ENCODE measurements at places on chromosomes 16 and 17.

- DNase-seq, result no peak
Measured at GRCh38 chr17:45427181-45427835, 5.4 kb downstream of the ARHGAP27 start.

- DNase-seq, result no peak
Measured at GRCh38 chr17:673200-673681, 41.4 kb downstream of the VPS53 start.

DNA sequence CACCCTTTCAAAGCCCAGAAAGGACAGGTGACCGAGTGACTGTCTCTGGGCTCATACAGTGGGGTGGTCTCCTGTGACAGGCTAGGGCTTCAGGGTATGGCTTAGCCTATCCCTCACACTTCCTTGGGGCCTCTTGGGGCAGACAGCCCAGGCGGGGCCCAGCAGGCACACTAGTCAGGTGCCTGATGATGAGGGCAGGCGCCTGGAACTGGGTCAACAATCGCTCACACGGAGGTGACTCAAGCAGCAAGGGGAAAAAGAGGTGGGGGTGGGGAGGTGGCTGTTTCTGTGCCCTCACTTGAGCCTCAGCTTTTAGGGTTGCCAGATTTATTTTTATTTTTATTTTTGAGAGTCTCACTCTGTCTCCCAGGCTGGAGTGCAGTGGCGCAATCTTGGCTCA lies 6.4 kb upstream of the GRN start:
- peak; percentile 54 for DNase-seq

DNA sequence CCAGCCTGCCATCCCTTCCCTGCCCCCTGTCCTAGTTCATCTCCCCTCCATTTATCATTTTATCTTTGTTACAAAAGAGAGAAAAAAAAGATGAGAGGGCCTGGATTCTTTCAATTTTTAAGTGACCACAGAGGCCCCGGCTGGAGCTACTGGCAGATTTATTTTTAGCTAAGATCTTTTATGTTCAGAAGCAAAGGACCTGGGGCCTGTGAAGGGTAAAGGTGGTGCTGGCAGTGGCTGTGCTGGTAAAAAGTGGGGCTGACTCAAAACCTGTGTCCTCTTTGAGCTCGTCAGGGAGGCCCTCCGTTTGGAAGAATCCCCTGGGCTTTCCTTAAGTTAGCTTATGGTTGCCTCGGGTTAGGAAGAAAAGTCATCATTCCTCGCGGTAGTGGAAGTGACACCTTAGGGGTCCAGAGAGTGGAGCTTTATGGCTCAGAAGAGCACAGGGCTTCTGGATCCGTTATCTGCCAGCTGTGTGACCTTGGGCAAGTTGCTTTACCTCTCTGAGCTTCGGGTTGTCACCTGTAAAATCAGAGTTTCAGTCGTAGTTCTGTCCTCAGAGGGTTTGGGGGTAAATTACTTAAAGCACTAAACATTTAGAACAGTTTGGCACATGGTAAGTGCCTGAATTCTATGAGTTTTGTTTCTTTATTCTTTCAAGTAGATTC lies 923.8 kb upstream of the EEF2KMT start:
- no peak for DNase-seq

DNA sequence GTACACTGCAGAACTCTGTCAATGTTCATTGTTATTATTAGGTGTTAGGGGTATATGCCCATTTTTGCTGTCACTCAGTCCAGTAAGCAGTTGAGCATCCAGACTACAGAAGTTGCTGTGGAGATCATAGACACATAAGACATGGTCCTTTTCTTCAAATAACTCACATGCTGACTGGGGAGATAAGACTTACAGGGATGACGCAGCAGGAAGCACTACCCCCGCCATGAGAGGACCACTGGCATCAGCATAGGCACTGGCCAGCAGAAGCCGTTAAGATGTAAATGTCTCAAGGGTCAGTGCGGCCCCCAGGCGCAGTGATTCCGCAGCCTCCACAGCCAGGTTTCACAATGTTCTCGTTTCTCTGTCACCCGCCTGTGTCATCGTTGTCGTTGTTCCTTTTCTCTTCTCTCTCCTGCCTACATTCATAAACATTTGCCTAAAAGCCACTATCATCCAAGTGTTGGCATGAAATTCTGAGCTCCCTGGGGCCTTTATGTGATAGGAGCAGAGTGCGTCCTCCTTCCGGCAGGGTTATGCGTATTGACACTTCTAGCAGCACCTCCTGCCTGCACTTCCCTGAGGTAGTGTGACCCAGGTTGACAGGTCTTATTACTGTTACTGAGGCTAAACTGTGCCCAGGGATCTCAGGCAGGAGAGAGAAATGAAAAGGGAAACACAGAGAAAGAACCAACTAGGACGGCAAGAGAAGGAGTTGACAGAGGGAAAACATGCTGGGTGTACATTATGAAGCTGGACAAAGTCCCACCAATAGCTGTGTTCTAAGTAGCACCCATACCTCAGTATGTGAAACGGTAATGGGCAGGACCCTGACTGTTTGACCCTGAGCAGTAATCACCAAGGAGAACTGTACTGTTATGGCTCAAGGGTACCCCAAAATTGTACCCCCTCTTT lies 17.9 kb downstream of the TANGO6 start:
- DNase-seq, result no peak

GRCh38 chr16:69157196-69157595 lies 24.7 kb downstream of the UTP4 start:
- no peak for DNase-seq

- DNase-seq, result no peak
Measured at GRCh38 chr17:59381716-59382570, 50.5 kb downstream of the YPEL2 start.

DNA sequence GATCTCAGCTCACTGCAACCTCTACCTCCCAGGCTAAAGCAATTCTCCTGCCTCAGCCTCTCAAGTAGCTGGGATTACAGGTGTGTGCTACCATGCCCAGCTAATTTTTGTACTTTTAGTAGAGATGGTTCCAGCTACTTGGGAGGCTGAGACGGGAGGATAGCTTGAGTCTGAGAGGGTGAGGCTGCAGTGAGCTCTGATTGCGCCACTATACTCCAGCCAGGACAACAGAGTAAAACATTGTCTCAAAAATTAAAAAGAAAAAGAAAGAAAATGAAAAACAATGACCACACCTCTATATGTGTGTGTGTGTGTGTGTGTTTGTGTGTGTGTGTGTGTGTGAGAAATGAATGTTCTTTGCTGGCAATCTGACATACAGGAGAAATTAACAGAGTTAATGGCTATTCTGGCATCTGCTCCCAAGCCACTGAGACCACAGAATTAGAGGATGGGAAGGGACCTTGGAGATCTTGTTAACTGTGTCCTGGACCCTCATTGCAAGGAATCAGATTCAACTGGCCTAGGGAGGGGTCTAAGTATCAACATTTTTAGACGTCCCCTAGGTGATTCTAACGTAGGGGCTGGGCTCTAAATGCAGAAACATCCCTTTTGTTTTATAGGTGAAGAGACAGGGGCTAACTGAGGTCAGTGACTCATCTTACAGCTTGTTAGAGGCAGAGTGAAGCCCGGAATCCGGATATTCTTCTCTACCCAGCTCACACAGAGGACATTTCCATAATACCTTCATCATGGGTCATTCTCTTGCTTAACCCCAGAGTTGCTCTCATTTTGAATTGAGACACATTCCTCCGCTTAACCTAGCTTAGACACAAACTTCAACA lies 16.4 kb upstream of the MARCHF10 start:
- no peak for DNase-seq

- DNase-seq, result no peak
Measured at GRCh38 chr17:78368854-78369495, 9.1 kb upstream of the SOCS3 start.

GRCh38 chr17:38897176-38897575 lies 27.3 kb downstream of the LASP1 start:
- no peak for DNase-seq

- no peak for DNase-seq
Measured at GRCh38 chr17:51147650-51148049, 5.7 kb upstream of the NME1 start.

DNA sequence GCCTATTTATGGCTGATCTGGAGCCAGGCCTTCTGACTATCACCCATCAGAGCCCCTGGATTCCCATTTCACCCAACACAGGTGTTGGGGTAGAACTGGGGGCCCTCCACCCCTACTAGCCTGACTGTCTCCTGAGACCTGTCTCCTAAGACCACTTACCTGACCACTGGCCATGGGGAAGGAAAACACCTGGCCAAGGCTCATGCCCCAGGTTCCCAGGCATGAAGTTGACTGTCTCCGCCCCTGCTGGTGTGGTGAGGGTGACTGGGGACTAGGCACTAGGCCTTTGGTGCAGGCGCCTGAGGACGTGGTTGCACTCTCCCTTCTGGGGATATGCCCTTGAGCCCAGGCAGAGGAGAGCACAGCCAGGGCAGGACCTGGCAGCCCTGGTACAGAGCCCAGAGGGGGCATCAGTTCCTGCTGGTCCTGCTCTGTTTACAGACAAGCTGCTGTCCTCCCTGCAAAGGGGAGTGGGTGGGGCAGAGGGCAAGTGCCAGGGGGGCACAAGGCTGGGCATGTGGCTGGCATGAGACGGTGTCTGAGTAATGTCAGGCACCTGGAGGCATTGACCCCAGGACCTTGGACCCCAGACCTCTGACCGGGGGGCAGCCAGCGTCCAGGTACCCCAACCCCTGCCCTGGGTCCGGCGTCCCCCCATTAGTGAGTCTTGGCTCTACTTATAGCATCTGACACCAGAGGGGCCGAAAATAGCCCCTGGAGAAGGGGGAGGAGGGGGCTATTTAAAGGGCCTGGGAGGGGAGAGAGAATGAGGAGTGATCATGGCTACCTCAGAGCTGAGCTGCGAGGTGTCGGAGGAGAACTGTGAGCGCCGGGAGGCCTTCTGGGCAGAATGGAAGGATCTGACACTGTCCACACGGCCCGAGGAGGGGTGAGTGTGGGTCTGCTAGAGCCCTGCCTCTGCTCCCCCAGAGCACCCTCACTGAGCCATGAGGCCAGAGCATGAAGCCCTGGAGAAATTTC lies at the start of gene TCAP:
Gene TCAP (plus strand): TSS at position 769 of the 981 bp plus-strand sequence. CDS start 11 bp downstream, at position 780.
- DNase-seq, result no peak

DNA sequence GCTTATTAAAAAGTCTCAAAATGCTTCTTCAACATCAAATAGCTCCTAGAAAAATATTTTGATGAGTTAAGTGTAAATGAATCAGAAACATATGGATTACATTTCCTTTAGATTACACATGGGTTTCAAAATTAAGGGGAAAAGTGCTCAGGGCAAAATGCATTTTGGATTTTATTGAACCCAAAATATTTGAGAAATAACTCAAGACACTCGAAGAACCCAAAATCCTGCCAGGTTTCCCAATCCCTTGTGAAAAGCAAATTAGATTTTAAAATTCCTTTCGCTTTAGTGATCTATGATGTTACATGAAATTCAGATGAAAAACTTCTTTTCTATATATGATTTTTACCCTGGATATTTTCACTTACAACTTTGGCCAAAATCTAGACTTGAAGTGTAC lies 847.4 kb upstream of the SOX9 start:
- DNase-seq, result no peak

- DNase-seq, result no peak
Measured at GRCh38 chr17:29686993-29687590, 64.4 kb upstream of the CORO6 start.

GRCh38 chr16:5653789-5654188 lies 556.2 kb upstream of the EEF2KMT start:
- no peak for DNase-seq

DNA sequence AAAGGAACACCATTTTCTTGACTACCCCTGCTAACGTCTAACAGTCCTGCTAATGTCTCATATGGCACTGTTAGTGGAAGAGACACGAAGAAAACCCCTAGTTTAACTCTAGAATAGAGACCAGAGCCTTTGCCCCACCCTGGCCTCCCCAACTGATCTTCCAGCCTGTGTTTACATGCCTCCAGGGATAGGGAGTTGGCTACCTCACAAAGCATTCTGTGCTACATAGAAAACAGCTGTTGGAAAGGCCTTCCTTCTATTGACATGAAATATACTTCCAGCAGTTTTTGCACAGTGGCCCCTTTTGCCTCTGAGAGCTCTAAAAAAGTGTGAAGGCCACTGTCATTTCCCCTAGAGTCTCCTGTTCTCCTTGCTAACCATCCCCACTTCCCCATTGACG lies 73.1 kb downstream of the ASIC2 start:
- DNase-seq, result no peak

DNA sequence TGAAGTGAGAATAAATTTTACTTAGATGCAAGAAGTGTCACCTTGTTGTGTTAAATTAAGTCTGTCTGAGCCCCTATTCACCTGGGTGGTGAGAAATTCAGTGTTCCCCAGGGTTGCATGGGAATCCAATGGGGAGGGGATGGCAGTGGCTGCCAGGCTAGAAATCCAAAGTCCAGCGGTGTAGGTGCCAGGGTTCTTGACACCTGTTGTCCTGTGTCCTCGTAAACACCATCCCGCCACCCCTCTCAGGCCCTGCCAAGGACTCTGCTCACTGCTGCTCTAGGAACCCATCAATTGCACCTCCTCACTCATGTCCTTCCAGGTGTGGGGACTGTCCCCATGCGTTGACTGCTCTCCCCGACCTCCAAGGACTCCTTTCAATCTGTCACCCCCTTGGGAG lies 58.9 kb downstream of the CACNG5 start:
- DNase-seq, result no peak

GRCh38 chr17:59367657-59368045 lies 36.2 kb downstream of the YPEL2 start:
- no peak for DNase-seq

DNA sequence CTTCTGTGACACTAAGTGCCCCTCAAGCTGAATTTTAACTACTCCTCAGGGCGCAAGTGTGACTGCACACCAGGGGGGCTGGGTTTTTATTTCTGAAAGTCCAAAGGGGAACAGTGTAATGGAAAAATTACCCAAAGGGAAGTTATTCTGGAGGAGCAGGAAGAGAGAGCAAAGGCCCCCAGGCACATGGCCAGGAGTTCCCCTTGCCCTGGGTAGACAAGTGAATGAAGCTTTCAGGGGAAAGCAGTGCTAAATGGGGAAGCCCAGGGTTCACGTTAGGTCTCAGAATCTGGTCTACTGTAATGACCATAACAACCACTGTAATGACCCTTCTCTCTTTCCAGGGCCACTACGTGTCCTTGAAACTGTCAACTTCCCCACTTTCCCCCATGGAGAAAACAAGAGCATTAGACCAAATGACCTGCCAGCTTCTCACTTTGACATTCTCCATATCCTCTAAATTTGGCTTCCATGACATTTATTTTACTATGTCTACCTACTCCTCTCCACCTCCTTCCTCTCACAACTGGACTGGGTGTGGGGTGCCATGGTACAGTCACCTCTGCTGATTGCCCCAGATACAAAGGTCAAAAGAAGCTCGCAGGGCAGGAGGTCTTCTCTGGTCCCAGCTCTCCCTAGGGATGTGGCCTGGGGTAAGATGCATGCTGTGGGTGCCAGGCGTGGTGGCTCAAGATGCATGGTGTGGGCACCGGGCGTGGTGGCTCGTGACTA lies 34.1 kb upstream of the MMP2 start:
- DNase-seq, result no peak

GRCh38 chr17:8934346-8934745 lies 31.2 kb downstream of the PIK3R5 start:
- DNase-seq, result no peak

- DNase-seq, result peak; percentile 49
Measured at GRCh38 chr16:1770328-1771187, 785 bp downstream of the NME3 start.
